Naive thymus-derived CD4-positive, alpha-beta T cell (primary cell): ENCODE measurements at places on chromosomes 2 and 18. TPM values are rescaled to one million over a fixed set of nuclear protein-coding genes. Genes with fewer than 3 reads are reported as not detected.

The KHK gene
- total RNA-seq, result 13.8 and 14.8 TPM in 2 replicates

The KLF7 gene
- 71.7 TPM for total RNA-seq

DNA sequence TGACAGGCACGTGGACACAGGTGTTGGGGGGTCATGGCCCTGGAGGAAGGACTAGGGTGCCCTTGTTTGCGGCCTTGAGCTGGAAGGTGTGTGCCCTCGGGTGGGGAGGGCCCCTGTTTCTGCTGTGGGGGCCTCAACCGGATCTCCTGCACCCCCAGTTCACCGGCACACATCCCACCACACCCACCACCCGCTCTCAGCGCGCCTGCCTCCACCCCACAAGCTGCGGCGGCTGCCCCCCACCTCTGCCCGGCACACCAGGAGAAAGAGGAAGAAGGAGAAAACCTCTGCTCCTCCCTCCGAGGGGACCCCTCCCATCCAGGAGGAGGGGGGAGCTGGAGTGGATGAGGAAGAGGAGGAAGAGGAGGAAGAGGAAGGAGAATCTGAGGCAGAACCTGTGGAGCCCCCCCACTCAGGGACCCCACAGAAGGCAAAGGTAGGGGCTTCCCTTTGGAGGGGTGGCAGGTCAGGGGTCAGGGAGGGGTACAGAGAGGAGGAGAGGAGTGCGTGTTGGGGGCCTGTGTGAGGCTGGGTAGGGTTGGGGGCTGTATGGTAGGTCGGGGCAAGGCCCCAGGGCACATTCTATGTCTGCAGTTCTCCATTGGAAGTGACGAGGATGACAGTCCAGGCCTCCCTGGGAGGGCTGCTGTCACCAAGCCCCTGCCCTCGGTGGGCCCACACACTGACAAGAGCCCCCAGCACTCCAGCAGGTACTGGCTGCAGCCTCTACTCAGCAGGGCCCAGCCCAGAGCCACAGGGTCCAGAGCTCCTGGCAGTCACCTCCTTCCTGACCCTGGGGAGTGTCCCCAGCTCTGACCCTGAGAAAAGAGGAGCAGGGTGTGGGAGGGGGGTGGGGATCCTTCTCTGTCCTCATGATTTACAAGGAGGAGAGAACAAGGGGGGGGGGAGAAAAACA is 1.8 kb downstream of the SLC4A3 start:
- no peaks in the 10 kb centered on the region for H3K4me1 ChIP-seq
- no peak overlapping the region for H3K4me3 ChIP-seq
- H3K27ac ChIP-seq, result no peak overlapping the region
- H3K27me3 ChIP-seq, result peaks cover 6% of the 10 kb centered on the region

- H3K27ac ChIP-seq, result no peak overlapping the region
- no peaks in the 10 kb centered on the region for H3K36me3 ChIP-seq
- no peaks in the 10 kb centered on the region for H3K4me1 ChIP-seq
- H3K4me3 ChIP-seq, result no peak overlapping the region
- H3K27me3 ChIP-seq, result no peaks in the 10 kb centered on the region
- DNase-seq, result no peak
These were observed 47.9 kb upstream of the MAPRE2 start for GRCh38 chr18:34993289-34993688.

- peak overlapping the region; percentile 80 for H3K27ac ChIP-seq
- H3K4me3 ChIP-seq, result peak overlapping the region; percentile 36
- H3K27me3 ChIP-seq, result no peaks in the 10 kb centered on the region
- H3K36me3 ChIP-seq, result no peaks in the 10 kb centered on the region
- H3K4me1 ChIP-seq, result peaks cover 90% of the 10 kb centered on the region
These were observed 51.8 kb downstream of the LPIN2 start for GRCh38 chr18:2960983-2961696.

DNA sequence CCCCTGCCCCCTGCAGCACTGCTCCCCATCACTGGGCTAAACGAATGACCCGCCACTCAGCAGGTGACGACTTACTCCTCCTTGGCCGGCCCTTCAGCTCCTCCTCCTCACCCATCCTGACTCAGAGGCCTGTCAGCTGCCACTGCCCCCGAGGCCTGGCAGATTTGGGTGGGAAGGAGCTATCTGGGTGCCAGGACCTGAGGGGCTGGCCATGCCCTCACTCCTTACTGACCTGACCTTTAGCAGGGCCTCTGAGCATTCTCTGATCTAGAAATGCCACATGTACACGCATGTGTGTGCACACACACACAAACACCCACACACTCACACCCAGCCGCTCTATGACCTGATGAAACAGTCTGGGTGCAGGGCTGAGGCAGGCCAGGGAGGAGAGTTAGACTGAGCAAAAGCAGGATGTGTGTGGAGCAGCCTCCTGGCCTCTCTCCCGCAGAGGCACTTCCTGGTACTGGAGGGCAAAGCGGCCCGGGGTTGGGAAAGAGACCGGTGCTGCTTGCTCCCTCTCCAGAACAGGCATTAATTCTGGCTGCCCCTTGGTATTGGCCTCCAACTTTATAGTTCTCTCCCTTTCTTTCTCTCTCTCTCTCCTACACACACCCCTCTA is 68.0 kb downstream of the ZFP36L2 start:
- H3K4me3 ChIP-seq, result peak overlapping the region; percentile 18
- no peaks in the 10 kb centered on the region for H3K36me3 ChIP-seq
- no peak for DNase-seq
- peaks cover 53% of the 10 kb centered on the region for H3K4me1 ChIP-seq
- H3K27ac ChIP-seq, result peak overlapping the region; percentile 92

DNA sequence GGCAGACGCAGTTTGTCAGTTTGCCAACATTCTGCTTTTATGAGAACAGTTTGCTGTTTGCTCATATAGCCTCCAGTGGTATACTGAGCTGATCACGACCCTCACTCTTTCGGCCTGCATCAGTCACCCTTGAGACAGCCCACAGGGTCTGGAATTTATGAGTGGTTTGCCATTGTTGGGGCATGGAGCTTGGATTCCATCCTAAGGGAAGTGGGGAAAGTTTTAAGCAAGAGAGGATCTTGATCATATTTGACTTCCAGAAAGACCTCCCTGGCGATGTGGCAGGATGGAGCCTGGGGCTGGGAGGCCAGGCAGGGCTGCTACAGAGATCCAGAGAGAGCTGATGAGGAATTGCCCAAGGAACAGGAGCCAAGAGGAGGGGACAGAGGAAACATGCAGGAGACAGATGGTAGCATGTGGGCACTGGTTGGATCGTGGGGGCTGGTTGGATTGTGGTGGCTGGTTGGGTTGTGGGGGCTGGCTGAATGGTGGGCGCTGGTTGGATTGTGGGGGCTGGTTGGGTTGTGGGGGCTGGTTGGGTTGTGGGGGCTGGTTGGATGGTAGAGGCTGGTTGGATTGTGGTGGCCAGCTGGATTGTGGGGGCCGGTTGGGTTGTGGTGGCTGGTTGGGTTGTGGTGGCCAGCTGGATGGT is 27.3 kb upstream of the GPR17 start:
- no peak overlapping the region for H3K4me3 ChIP-seq
- H3K27me3 ChIP-seq, result no peaks in the 10 kb centered on the region
- DNase-seq, result no peak
- H3K27ac ChIP-seq, result no peak overlapping the region
- H3K4me1 ChIP-seq, result no peaks in the 10 kb centered on the region
